ENCODE measurements at places on chromosomes 16 and 17.

GRCh38 chr17:76243826-76244679 is 3.8 kb upstream of the RNF157 start:
- no peak for DNase-seq

GRCh38 chr16:5349101-5349500 is 251.5 kb upstream of the EEF2KMT start:
- DNase-seq = no peak

GRCh38 chr17:59454633-59455105 is 110.7 kb upstream of the DHX40 start:
- no peak for DNase-seq

DNA sequence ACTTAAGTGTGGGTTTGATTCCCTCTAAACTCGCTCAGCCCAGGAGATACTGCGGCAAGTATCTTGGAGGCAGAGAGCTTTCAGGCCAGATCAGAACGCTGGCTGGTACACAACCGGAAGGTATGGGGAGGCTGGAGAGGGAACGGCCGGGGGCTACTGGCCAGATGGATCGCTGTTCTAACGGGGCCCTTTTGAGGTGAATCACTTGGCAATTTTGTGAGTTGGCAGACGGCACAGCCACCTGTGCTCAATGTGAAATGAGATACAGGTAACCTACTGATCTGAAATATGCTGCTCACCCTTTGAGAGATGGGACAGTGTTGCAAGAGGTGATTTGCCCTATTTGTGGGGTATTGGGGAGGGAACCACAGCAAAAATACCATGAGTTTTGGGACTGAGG is 622.9 kb upstream of the RBFOX1 start:
- DNase-seq = no peak

GRCh38 chr16:18800775-18801144 is 589 bp downstream of the ARL6IP1 start:
- DNase-seq = peak; percentile 28

DNA sequence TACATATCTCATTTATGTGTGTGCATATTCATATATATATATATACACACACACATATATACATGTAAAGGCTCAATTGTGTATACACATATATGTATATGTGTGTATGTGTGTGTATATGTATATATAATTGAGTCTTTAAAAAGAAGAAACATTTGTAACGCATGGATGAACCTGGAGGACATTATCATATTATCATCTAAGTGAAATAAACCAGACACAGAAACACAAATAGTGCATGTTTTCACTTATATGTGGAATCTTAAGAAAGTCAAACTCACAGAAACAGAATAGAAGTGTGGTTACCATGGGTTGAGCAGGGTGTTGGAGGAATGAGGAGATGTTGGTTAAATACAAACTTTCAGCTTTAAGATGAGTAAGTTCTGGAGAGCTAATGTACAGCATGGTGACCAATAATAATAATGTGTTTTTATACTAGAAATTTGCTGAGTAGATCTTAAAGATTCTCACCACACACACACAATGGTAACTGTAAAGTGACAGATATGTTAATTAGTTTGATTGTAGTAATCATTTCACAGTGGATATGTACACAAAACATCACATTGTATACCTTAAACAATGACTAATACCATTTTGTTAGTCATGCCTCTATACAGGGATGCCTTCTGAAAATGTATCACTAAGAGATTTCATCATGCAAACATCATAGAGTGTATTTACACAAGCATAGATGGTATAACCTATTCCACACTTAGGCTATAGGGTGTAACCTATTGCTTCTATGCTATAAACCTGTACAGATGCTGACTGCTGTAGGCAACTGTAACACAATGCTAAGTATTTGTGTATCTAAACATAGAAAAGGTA is 132.6 kb upstream of the CACNG5 start:
- no peak for DNase-seq

- no peak for DNase-seq
These were observed 148.3 kb downstream of the CDH8 start for GRCh38 chr16:61887903-61888302.

GRCh38 chr16:72172105-72173034 is at the start of gene PMFBP1:
Gene PMFBP1, minus strand, starts transcription at chr16:72172155. Its CDS starts 947 bp downstream, at chr16:72171208.
- no peak for DNase-seq

GRCh38 chr16:73122604-73123391 is 74.9 kb upstream of the ZFHX3 start:
- DNase-seq = peak; percentile 24

DNA sequence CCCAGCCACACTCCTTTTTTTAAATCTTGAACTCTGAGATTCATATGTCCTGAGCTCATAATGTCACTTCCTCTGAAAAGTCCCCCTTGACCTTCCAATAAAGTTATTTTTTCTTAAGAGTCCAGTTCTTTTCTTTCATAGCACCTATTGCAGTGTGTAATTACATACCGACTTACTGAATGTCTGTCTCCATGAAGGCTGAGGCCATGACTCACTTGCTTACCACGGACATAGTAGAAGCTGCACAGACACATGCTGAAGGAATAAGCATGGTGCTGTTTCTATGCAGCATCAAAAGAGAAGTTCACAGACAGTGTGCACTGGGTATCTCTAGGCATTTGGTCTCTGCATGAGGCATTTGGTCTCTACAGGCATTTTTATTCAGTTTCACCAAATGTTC is 77.2 kb downstream of the C17orf67 start:
- no peak for DNase-seq

DNA sequence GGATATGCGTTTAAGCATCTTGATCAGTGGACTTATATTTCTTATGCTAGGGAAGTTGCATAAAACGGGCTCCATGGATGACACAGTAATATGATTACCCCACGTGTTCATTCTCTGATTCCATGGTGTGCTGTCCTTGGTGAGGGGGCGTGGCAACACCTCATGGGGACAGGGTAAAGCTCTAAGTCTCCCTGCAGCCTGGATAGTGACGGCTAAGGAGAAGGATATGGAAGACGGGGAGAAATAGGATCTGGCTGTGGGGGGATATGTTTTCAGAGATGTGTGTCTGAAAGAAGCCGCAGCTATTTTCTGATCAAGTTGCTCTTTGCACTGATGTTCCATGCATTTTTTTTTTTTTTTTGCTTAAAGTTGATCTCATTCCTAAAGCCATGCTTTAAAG is 84.3 kb downstream of the MARCHF10 start:
- DNase-seq = no peak

DNA sequence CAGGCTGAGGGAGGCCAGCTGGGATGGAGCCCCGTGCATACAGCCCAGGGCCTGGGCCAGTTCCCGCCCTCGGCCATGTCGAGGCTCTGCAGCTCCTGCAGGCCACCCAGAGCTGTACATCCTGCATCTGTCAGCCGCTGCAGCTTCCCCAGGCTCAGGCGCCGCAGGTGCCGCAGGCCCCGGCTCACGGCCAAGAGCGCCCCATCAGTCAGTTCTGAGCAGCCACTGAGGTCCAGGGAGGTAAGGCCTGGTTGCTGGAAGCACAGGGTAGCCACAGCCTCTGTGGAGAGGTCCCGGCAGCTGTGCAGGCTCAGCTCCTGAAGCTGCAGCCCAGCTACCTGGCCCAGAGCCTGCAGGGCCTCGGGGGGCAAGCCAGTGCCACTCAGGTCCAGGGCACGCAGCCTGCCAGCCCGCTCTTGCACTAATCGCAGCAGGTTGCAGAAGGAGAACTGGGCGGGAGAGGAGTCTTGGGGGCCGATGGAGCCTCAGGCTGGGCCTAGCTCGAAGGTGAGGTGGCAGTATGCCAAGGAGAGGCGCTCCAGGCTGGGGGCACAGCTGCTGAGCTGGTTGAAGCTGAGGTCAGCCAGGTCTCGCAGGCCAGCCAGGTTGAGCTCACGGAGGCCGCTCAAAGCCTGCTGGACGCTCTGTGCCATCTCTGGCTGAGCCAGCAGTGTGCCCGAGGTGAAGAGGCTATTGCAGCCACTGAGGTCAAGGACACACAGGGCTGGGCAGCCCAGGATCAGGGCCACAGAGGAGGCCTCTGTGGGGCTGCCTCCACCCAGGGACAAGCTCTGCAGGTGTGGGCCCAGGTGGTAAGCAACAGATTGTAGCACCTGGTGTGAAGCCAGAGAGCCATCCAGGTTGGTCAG is 11.4 kb downstream of the ELMO3 start:
- no peak for DNase-seq

GRCh38 chr17:29212094-29212631 is 32.0 kb upstream of the MYO18A start:
- no peak for DNase-seq

- DNase-seq = no peak
These were observed at the start of gene SLC13A2 for GRCh38 chr17:28473542-28473941. Gene SLC13A2, plus strand, starts transcription at chr17:28473644. Its CDS starts 69 bp downstream, at chr17:28473713.

DNA sequence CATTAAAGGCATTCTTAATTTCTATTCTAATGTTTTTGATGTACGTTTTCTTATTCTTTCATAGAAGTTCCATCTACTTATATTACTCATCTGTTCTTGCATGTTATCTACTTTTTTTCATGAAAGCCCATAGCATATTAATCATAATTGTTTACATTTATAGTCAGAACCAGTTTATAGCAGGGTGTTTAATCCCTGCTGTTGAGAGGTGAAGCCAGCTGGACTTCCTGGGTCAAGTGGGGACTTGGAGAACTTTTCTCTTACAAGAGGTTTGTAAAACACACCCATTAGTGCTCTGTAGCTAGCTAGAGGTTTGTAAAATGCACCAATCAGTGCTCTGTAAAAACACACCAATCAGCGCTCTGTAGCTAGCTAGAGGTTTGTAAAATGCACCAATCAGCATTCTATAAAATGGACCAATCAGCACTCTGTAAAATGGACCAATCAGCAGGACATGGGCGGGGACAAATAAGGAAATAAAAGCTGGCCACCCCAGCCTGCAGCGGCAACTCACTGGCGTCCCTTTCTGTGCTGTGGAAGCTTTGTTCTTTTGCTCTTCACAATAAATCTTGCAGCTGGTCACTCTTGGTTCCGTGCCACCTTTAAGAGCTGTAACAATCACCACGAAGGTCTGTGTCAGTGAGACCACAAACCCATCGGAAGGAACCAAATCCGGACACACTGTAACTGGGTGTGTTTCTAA is 120.6 kb downstream of the TANC2 start:
- DNase-seq = no peak

DNA sequence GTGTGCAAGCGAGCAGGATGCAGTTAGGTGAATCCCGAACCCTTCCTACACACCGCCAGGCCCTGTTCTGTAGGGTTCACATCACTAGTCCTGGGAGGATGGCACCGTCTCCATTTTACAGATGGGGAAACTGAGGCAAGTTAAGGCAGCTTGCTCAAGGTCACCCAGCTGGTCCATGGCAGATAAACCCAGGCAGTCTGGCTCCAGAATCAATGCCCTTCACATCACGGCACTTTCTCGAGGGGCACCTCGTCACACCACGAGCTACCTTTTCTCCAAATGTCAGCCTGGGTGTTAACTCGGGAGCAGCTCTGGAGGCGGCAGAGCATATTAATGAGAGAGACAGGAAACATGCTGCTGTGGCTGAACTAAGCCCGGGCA is 9.5 kb downstream of the NOB1 start:
- no peak for DNase-seq

DNA sequence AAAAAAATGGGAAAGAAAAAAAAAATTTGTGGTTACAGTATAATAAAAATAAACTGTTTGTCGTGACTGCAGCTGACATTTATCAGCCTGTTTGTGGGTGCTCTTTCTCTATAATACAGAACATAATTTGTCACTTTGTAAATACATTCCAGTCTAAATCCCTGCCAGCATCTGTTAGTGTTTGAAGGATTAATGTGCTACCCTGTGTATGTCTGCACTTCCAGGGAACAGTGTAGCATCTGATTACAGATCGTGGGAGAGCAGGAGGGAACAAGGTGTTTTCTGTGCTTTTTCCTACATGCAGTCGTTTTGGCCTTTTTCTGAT is 265.1 kb downstream of the WWOX start:
- DNase-seq = no peak

GRCh38 chr16:47019568-47019967 is 46.1 kb upstream of the DNAJA2 start:
- DNase-seq = no peak

GRCh38 chr16:19507867-19508266 is 14.0 kb downstream of the GDE1 start:
- DNase-seq = no peak

- DNase-seq = no peak
These were observed 85.6 kb downstream of the SOX9 start for GRCh38 chr17:72206376-72206775.

DNA sequence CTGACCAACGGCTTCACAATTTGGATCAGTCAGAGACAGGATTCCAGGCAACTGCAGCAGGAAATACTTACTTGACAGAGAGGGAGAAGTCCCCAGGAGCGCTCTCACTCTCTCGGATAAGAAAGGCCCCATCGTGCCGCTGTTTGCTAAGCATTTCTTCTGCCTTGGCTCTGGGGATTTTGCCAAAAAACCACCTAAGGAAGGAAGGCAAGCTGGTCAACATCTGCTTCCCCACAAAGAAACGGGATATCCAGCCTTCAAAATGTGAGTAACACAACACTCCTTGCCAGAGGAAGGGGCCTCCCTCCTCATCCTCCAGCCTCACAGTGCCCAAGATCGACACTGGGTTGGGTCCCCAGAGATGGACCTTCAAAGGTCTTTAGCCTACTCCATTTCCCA is 36.6 kb upstream of the SLC25A19 start:
- no peak for DNase-seq

- no peak for DNase-seq
These were observed 6.6 kb upstream of the SHCBP1 start for GRCh38 chr16:46627746-46628145.

- no peak for DNase-seq
These were observed 85.0 kb downstream of the NOG start for GRCh38 chr17:56678249-56679114.

- DNase-seq = no peak
These were observed 426.1 kb upstream of the DYNLRB2 start for GRCh38 chr16:80114699-80115098.

DNA sequence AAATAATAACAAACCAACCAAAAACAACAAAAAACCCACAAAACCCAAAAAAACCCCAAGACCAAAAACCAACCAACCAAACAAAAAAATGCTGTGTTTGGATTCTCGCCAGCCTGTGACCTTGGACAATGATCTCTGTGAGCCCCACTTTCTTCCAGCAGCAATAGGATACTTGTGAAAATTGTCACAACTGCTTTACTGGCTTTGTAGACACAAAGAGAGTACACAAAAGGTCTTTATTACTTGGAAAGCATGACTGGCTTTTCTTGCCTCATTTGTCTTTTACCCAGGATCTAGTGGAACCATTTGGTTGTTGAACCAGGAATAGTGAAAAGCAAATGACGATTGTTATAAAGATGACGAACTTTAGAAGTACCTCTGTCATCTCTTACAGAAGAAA is 256.6 kb downstream of the UTP18 start:
- no peak for DNase-seq

- no peak for DNase-seq
These were observed 128.2 kb downstream of the ZNF778 start for GRCh38 chr16:89345642-89346150.

GRCh38 chr17:61511480-61512182 is 59.4 kb downstream of the TBX4 start:
- no peak for DNase-seq

- DNase-seq = no peak
These were observed 22.3 kb upstream of the CNOT1 start for GRCh38 chr16:58651965-58652348.

DNA sequence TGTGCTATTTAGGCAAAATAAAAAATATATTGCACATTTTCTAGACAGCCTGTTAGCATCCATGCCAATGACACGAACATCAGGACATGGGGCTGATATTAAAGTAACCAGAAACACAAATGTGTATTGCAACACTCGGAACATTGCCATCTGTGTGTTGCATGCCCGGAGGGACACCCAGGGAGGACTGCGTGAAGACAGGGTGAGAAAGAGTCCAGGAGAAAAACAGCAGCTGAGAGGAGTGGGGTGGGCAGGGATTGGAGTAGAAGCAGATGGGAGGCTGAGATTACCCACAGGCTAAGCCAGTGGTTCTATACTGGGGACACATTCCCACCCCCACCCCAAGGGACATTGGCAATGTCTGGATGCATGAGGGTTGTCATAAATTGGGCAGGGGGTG is 114.8 kb downstream of the GRIN2A start:
- no peak for DNase-seq
